Right atrium auricular region (tissue), 2 donors: ENCODE measurements at places on chromosomes 16 and 17. TPM values are rescaled to one million over a fixed set of nuclear protein-coding genes. Genes with fewer than 3 reads are reported as not detected.

Gene RNF43
- total RNA-seq = 5.5 TPM

Gene DLX3
- not detected for total RNA-seq

Gene KCNJ12
- 12.0 TPM for total RNA-seq

Gene HSPB9
- total RNA-seq = not detected

Gene TBC1D3H
- not detected for total RNA-seq

Gene ZNF785
- 6.0 TPM for total RNA-seq

Gene ACD
- 7.0 TPM for total RNA-seq

Gene APOBR
- 2.0 TPM for total RNA-seq

Gene KCNH4
- total RNA-seq = 0.35 TPM

Gene RGS9
- total RNA-seq = 2.3 TPM

DNA sequence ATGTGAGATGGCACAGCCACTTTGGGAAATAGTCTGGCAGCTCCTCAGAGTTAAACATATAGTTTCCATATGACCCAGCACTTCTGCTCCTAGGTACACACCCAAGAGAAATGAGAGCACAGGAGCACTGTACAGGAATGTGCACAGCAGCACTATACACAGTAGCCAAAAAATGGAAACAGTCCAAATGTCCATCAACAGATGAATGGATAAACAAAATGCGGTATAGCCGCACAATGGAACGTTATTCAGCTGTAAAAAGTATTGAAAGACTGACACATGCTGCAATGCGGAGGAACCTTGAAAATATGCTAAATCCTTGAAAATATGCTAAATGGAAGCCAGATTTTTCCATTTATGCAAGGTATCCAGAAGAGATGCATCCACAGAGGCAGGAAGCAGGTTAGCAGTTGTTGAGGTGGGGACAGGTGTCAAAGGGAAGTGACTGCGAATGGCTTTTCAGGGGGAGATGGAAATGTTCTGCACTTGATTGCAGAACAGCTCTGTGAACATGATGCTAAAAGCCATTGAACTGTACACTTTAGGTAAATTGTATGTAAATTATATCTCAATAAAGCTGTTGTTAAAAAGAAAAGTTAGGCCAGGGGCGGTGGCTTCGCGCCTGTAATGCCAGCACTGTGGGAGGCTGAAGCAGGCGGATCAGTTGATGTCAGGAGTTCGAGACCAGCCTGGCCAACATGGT is 80.7 kb downstream of the MPRIP start:
- no peaks in the 10 kb centered on the region for H3K27me3 ChIP-seq
- DNase-seq = no peak

GRCh38 chr17:76150712-76151622 is 9.9 kb upstream of the FOXJ1 start:
- no peak overlapping the region for H3K27ac ChIP-seq
- H3K4me3 ChIP-seq = no peak overlapping the region
- H3K36me3 ChIP-seq = no peaks in the 10 kb centered on the region

- no peaks in the 10 kb centered on the region for H3K36me3 ChIP-seq
- H3K4me1 ChIP-seq = peaks cover 6% of the 10 kb centered on the region
- peaks cover 16% of the 10 kb centered on the region for H3K27me3 ChIP-seq
- H3K4me3 ChIP-seq = peak within 1 kb of the TSS; percentile 53
- peak; percentile 92 for DNase-seq
These were observed at the start of gene FOXC2 for GRCh38 chr16:86566601-86566965. Gene FOXC2 (plus strand): TSS chr16:86566829. CDS start chr16:86567336, 507 bp downstream.

DNA sequence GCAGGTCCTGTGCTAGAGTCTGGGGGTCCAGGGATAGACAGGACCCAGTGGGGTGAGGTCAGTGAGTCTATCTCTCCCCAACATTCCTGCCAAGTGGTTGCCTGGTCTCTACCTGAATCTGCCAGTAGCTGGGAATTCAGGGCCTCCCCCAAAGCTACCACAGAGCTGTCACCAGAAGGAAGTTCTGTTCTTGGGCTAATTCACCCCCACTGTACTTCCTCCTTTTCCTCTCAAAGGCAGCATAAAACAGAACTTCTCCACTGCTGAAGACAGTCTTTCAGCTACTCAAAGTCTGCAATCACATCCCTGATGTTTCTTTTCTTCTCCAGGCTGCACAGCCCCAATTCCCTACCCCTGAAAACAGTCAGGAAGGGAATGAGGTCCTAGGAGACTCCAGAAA is 8.7 kb downstream of the CAMTA2 start:
- H3K27ac ChIP-seq = no peak overlapping the region
- H3K4me1 ChIP-seq = no peaks in the 10 kb centered on the region
- no peak for DNase-seq

- H3K4me3 ChIP-seq = no peak overlapping the region
- H3K27me3 ChIP-seq = no peaks in the 10 kb centered on the region
- H3K27ac ChIP-seq = no peak overlapping the region
- DNase-seq = no peak
- H3K36me3 ChIP-seq = no peaks in the 10 kb centered on the region
These were observed 85.4 kb downstream of the IRF8 start for GRCh38 chr16:85984231-85984880.

DNA sequence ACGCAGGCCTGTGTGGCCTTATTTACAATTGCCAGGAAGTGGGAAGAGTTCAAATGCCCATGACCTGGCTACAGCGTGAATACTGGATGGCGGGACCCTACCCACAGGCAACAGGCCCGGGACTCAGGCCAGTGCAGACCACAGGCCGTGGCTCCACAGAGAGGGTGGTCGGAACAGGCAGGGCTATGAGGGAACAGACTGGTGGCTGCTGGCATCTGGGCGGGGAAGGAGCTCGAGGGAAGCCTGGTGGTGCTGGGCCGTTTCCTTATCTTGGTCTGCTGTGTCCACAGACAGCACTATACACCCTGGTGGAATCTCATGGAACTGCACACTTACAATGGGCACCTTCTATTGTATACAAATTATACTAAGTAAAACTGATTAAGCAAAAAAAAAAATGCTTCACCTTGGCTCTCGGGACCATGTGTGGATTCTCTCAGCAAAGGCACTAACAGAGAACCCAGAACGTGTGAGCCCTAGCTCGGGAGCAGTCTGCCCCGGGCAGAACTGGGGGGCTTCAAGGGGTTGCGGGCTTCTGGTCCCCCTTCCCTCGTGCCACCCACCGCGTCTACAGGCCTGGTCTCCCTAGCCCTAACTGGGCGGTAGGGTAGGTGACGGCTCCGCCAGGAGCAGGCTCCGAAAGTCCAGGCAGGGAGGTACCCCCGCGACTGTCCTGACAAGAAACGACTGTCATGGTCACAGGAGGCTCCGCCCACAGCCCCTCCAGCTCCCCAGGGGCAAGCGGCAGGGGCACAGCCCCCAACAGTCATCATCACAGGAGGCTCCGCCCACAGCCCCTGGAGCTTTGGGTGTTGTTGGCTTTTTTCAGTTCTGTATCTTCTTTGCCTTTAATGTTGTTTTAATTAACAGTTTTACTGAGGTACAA is 21.8 kb downstream of the CEP131 start:
- no peaks in the 10 kb centered on the region for H3K27me3 ChIP-seq
- no peaks in the 10 kb centered on the region for H3K4me1 ChIP-seq
- H3K27ac ChIP-seq = no peak overlapping the region
- H3K4me3 ChIP-seq = no peak overlapping the region

GRCh38 chr17:19487024-19487600 is 46.5 kb upstream of the SLC47A1 start:
- no peak overlapping the region for H3K4me3 ChIP-seq
- H3K36me3 ChIP-seq = no peaks in the 10 kb centered on the region
- no peak overlapping the region for H3K27ac ChIP-seq
- no peaks in the 10 kb centered on the region for H3K27me3 ChIP-seq

- H3K36me3 ChIP-seq = no peaks in the 10 kb centered on the region
- H3K4me1 ChIP-seq = no peaks in the 10 kb centered on the region
- no peak overlapping the region for H3K27ac ChIP-seq
These were observed 5.7 kb downstream of the SDK2 start for GRCh38 chr17:73638556-73638955.

- H3K27me3 ChIP-seq = no peaks in the 10 kb centered on the region
- H3K27ac ChIP-seq = no peak overlapping the region
- H3K4me3 ChIP-seq = no peak overlapping the region
- no peaks in the 10 kb centered on the region for H3K4me1 ChIP-seq
- H3K36me3 ChIP-seq = no peaks in the 10 kb centered on the region
These were observed 121.7 kb upstream of the CCL2 start for GRCh38 chr17:34133350-34133749.

DNA sequence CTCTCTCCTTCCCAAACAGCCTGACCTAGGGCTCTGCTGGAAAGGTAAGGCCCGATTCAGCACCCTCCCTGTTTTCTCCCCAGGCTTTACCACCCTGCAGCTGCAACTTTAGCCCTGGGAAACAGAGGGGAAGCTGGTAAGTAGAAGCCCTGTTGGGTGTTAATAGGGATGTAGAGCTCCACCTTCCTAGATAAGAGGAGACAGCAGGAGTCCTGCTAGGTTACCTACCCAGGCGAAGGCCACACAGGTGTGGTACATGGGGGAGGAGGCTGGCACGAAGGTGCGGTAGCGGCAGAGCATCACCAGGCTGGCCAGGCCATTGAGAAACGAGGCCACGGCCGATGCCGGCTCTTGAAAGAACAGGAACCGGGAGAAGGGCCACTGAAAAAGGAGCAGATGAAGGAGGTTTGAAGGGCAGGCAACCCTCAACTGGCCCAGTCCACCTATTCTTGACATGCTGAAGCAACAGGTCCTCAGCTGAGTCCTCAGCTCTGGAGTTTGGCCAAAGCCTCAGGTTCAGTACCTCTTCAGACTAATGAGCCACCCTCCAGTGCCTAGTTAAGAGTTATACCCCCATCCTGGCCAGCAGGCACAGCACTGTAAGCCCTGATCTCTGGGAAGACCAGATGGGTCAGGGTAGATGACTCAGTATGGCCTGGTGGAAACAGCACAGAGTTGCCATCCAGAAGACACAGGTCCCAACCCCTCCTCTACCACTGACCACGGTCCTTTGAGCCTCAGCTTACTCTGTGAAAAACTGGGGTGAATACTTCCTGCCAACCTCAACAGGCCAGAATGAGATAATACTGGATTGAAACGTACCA is 3.3 kb downstream of the PGAP3 start:
- H3K4me1 ChIP-seq = peaks cover 31% of the 10 kb centered on the region
- H3K27ac ChIP-seq = no peak overlapping the region
- no peaks in the 10 kb centered on the region for H3K27me3 ChIP-seq
- H3K36me3 ChIP-seq = peaks cover 9% of the 10 kb centered on the region
- no peak overlapping the region for H3K4me3 ChIP-seq

GRCh38 chr17:798246-798645 is 16.1 kb downstream of the MRM3 start:
- H3K4me3 ChIP-seq = no peak overlapping the region
- H3K4me1 ChIP-seq = peaks cover 17% of the 10 kb centered on the region
- H3K27ac ChIP-seq = no peak overlapping the region
- peaks cover 7% of the 10 kb centered on the region for H3K36me3 ChIP-seq

GRCh38 chr17:41687828-41688640 is 651 bp upstream of the EIF1 start:
- H3K27ac ChIP-seq = peak overlapping the region; percentile 100
- H3K36me3 ChIP-seq = peaks cover 38% of the 10 kb centered on the region
- DNase-seq = no peak
- no peaks in the 10 kb centered on the region for H3K4me1 ChIP-seq
- H3K4me3 ChIP-seq = peak overlapping the region; percentile 92
- no peaks in the 10 kb centered on the region for H3K27me3 ChIP-seq

DNA sequence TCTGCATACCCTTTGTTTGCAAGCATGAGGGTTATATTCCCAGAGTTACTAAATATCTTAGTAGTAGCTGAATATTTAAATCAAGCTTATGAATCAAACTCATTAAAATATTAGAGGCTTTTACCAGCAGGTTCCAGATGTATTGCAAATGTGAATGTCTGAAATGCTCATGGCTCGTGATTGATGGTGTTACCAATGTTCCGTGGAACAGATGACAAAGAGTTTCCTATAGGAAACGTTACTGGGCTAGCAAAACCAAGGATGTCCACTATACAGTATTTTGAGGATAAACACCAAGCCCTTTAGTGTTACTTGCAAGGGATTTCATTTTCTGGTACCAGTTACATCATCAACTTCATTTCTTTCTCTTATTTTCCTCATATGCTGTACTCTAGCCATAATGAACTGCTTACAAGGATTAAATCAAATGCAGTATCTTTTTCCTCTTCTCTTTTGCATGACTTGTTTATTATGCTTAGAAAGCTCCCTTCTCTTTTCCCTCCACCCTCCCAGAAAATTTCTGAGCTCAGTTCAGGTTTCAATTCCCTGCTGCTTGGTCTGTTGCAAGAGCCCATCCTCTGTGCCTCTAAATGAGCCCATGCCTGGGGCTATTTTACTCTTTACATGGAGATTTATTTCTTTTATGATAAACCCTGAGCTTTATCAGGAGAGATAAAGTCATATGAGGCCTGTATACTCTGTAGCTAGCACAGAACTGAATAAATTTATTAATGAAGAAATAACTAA is 1537.1 kb upstream of the GOT2 start:
- H3K27ac ChIP-seq = no peak overlapping the region
- no peaks in the 10 kb centered on the region for H3K36me3 ChIP-seq
- H3K4me3 ChIP-seq = no peak overlapping the region
- no peaks in the 10 kb centered on the region for H3K4me1 ChIP-seq

DNA sequence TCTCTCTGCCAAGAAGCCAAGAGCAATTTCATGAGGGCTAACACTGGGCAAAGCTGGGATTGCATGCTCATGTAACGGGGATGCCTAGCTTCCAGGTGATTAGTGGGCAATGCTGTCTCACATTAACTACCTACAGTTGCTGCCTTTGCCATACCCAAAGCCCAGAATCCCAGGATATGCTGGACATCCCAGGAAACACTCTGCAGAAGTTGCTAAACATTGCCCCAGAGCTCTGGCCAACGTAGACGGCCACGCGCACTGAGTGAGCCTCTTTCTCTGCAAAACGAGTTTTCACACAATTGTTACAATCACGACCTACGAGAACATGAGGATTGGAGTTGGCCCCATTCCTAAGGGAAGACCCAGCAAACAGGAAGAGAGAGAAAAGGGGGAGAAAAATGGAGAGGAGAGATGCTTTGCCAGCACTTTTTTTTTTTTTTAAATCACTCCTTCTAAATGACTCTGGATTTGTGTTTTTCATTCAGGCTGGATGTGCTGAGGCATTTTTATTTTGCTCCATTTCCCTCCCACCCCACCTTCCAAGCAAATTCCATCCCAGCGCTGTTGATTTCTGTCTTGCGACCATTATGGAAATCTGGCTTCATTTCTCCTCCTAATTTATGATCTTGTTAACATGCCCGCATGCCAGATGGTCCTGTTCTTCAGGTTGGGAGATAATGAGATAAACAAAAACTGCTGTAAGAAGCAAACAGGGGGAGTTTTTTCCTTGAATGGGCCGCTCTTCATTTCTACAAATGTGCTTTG is 112.8 kb upstream of the DNAH9 start:
- no peak overlapping the region for H3K27ac ChIP-seq
- H3K36me3 ChIP-seq = no peaks in the 10 kb centered on the region
- H3K4me3 ChIP-seq = no peak overlapping the region
- no peaks in the 10 kb centered on the region for H3K4me1 ChIP-seq

- no peaks in the 10 kb centered on the region for H3K27me3 ChIP-seq
- no peaks in the 10 kb centered on the region for H3K36me3 ChIP-seq
- H3K27ac ChIP-seq = no peak overlapping the region
These were observed 34.8 kb upstream of the MTSS2 start for GRCh38 chr16:70720425-70721201.

DNA sequence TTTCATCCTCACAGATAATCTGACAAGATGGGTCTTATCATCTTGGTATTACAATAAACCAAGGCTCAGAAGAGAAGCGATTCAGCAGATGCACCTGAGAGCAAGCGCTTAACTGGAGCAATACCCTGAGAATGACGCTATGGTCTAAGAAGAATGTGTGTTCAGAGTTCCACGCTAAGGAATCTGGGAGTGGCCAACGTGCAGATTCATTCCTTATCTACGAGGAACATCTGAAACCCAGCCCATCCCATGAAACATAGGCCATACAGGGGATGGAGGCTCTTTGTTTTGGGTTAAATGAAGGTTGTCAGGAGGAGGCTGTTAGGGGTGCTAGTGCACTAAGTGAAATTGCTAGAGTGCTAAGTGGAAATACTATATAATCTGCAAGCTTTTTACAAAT is 28.5 kb upstream of the KDM8 start:
- no peak overlapping the region for H3K27ac ChIP-seq
- H3K4me1 ChIP-seq = peaks cover 7% of the 10 kb centered on the region
- H3K4me3 ChIP-seq = no peak overlapping the region
- no peaks in the 10 kb centered on the region for H3K27me3 ChIP-seq
